ENCODE measurements at places on chromosomes 6 and 20. TPM values are rescaled to one million over a fixed set of nuclear protein-coding genes. Genes with fewer than 3 reads are reported as not detected.

Gene DEFB116
- total RNA-seq: not detected

- H3K36me3 ChIP-seq: no peaks in the 10 kb centered on the region
- H3K4me3 ChIP-seq: no peak overlapping the region
- H3K4me1 ChIP-seq: no peaks in the 10 kb centered on the region
- no peaks in the 10 kb centered on the region for H3K27me3 ChIP-seq
- H3K27ac ChIP-seq: no peak overlapping the region
- DNase-seq: no peak
These were observed 294.7 kb downstream of the ZNF217 start for GRCh38 chr20:53298911-53299310.

DNA sequence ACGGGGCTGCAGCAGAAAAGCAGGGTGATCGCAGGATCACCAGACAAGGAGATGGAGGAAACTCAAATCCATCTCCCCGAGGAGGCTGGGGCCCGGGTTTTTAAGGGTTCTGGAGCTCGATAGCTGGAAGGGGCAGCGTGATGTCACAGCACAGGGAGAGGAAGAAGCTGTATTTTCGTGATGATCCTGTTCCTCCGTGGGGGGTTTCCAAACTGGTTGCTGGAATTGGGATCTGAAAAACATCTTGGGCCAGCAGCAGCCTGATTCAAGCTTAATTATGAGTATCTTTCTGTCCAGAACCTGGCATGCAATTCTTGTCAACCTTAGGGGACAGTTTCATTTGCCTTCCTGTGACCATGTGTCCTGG, 4.1 kb downstream of the CST7 start:
- no peak for DNase-seq
- H3K4me3 ChIP-seq: no peak overlapping the region
- peak overlapping the region; percentile 84 for H3K27ac ChIP-seq
- H3K36me3 ChIP-seq: peaks cover 24% of the 10 kb centered on the region
- H3K4me1 ChIP-seq: peaks cover 53% of the 10 kb centered on the region

DNA sequence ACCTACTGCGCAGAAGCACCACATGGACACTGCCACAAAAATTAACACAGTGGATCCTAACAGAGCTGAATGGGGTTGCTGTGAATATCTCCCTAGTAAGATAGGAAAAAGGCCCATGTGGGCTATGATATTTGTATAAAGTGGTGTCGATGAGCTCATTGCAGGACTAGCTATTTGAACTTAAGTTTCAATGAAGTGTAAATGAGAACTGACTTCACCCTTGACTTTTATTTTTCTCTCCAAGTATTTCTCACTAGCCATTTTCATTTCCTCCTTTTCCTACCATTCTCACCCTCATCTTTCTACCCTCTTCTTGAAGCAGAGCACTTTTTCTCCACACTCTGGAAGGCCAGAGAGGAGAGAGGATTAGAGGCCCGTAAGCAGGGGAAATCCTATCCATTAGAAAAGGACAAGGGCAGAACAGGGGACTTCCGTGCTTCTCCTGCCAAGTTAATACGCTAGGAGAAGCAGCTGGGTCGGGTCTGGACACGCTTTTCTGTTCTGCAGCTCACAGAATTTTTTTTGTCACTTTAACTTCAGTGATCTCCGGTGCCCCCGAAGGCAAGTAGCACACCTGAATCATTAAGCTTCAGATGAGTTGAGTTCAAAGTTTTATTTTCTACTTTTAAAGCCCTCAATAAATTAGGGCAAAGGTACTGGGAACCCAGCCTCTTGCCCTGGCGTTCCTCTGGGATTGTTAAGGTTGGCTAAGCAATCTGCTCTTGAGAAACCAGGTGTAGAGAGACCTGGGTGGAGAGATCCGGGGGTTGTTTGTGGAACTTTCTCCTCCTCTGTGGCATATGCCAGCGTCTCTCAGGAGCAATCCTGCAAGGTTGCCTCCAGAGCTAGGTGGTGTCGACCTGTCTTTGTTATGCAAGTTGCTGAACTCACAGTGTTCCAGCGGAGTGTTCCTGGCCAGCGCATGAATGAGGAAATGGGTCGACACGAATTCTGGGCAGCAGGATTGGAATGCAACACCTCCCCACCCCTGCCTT, 56.2 kb upstream of the ARID1B start:
- H3K36me3 ChIP-seq: no peaks in the 10 kb centered on the region
- no peaks in the 10 kb centered on the region for H3K27me3 ChIP-seq
- no peak overlapping the region for H3K4me3 ChIP-seq
- peak; percentile 70 for DNase-seq
- peaks cover 13% of the 10 kb centered on the region for H3K4me1 ChIP-seq
- peak overlapping the region; percentile 93 for H3K27ac ChIP-seq

- peak within 1 kb of the TSS; percentile 88 for H3K27ac ChIP-seq
- H3K27me3 ChIP-seq: no peaks in the 10 kb centered on the region
- peak within 1 kb of the TSS; percentile 65 for H3K4me3 ChIP-seq
- peak; percentile 90 for DNase-seq
- no peaks in the 10 kb centered on the region for H3K36me3 ChIP-seq
- H3K4me1 ChIP-seq: peaks cover 12% of the 10 kb centered on the region
These were observed at the start of the genes MRPL14 and TMEM63B for GRCh38 chr6:44127186-44128019. Gene MRPL14 (minus strand): TSS chr6:44127452. CDS start chr6:44116611, 10,841 bp downstream. Gene TMEM63B (plus strand): TSS chr6:44127554. CDS start chr6:44134585, 7,031 bp downstream.

Gene DNMT3B
- 1.6 TPM for total RNA-seq

Gene DEFB121
- total RNA-seq: not detected

- DNase-seq: no peak
- no peaks in the 10 kb centered on the region for H3K4me1 ChIP-seq
- no peaks in the 10 kb centered on the region for H3K36me3 ChIP-seq
- H3K4me3 ChIP-seq: no peak overlapping the region
- H3K27me3 ChIP-seq: no peaks in the 10 kb centered on the region
These were observed 370.6 kb downstream of the PHF3 start for GRCh38 chr6:64006246-64006645.

GRCh38 chr6:8082954-8083858, 19.0 kb upstream of the BLOC1S5 start:
- H3K27me3 ChIP-seq: no peaks in the 10 kb centered on the region
- H3K4me3 ChIP-seq: no peak overlapping the region
- no peak for DNase-seq
- no peaks in the 10 kb centered on the region for H3K36me3 ChIP-seq
- peak overlapping the region; percentile 13 for H3K27ac ChIP-seq

Gene EGFL8
- total RNA-seq: 8.1 TPM

DNA sequence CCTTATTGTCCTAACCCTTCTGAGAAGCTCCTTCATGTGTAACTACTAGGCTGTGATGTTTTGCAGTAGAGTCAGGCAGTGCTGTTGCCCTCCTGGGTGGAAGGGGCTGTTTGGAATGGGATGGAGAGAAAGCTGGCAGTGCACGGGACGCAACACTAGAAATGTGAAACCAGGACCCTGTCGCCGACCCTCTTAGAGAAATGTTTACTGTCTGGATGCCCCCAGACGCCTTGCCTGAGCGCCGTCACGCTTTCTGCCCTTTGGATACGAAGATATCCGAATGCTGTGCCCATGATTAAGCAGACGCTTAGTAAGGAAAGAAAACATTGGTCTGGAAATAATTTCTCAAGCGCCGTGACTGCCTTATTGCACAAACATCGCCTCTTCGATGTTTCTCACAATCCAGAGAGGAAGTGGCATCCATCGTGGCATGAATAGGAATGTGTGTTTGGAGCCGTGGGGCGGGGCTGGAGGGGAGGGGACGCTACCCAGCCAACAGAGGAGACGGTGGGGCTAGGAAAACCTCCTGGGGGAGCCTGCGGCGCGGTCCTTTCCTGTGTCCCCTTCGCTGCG, 661 bp upstream of the PPP1R14C start:
- peak overlapping the region; percentile 48 for H3K4me3 ChIP-seq
- DNase-seq: no peak
- peaks cover 38% of the 10 kb centered on the region for H3K4me1 ChIP-seq

- H3K27me3 ChIP-seq: no peaks in the 10 kb centered on the region
- no peaks in the 10 kb centered on the region for H3K4me1 ChIP-seq
- no peak overlapping the region for H3K4me3 ChIP-seq
- DNase-seq: no peak
These were observed 118.7 kb upstream of the HMGN3 start for GRCh38 chr6:79353226-79353625.

Gene C6orf132
- total RNA-seq: 19.6 TPM

DNA sequence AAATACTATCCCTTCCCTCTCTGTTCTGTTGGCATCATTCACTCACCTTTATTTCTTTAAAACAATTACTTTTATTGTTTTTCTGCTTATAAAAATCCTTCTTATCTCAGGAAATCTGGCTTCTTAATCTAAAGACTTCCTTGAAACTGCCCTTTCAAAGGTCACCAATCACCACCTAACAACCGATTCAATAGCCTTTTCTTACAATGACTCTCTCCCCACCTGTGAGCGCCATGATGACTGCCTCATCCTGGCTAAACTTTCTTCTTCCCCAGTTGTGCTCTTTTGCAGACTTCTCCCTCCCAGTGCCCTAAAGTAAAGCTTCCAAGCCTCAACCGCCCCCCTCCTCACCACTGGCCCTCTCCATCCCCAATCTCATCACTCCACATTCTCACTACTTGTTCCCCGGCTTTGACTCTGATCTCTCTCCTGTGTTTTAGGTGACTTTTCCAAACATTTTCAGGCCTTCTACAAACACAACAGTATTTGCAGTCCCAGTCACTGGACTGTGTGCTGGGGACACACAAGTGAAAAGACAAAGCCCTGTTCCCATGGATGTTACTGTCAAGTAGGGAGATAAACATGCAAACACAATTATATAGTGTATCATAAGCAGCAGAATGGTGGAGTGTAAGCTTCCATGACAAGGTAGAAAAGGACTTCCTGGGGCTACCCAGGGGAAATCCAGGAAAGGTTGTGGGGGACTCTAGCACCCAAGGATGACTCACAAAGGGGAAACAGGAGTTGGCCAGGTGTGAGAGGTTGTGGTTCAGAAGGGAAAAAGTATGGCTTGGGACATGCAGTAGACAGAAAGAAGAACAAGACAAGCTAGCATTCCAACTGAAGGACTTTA, 12.8 kb downstream of the NHSL1 start:
- H3K27ac ChIP-seq: no peak overlapping the region
- H3K4me1 ChIP-seq: peaks cover 2% of the 10 kb centered on the region
- no peaks in the 10 kb centered on the region for H3K36me3 ChIP-seq
- H3K4me3 ChIP-seq: no peak overlapping the region
- DNase-seq: no peak
- no peaks in the 10 kb centered on the region for H3K27me3 ChIP-seq

DNA sequence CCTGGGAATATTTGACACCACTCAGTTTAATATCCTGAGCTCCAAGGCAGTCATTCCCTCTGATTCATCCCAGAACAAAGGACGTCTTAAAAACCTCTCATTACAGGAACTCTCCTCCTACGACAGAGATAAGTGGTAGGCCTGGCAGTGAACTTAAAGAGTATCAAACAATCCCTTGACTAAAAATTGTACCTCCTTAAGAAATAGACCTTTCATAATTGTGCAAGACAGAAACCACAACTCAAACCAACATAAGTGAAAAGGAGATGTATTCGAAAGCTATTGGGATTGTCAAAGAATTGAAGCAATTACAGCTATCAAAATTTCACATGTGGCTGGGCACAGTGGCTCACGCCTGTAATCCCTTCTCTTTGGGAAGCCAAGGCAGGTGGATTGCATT, 19.1 kb upstream of the BNIP5 start:
- peaks cover 28% of the 10 kb centered on the region for H3K4me1 ChIP-seq
- H3K27me3 ChIP-seq: no peaks in the 10 kb centered on the region
- no peak overlapping the region for H3K4me3 ChIP-seq
- H3K36me3 ChIP-seq: no peaks in the 10 kb centered on the region
- no peak for DNase-seq

Gene TMC2
- total RNA-seq: not detected

DNA sequence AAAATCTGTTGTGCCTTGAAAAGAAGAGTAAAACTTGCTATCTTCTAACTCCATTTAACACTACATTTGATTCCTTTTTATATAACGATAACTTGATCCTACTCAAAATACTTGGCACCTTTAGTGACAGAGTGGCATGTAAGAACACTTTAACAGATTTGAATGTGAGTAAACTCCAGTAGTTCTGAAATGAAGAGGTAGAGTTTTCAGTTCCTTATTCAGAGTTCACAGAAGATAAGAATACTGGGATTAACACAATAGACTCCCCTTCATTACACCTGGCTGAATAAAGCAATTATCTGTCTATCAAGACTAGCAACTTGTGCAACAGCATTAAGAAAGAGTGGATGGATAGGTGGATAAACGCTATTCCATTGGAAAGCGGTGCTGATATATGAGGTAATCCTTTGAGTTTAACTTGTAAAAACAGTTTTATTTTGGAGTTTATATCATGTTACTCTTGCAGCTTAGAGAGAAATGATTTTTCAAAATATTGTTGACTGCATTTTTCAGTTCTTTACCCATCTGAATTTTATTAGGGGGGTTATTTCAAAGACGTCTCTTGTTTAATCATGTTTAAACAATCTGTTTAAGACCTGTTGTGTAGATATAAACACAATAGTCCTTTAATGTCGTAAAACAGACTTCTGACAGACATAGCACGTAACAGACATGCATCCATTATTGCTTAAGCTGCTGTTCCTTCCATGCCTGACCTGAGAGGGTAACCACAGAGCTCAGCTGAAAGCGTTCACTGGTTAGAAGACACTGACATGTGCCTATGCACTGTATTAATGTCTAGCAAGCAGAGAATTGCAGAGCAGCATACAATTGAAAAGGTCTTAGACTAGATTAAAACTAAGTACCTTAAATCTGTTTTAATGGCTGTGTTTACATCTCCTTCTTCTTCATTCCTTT, 102.4 kb upstream of the SUPT3H start:
- peaks cover 14% of the 10 kb centered on the region for H3K4me1 ChIP-seq
- no peak for DNase-seq
- H3K27me3 ChIP-seq: no peaks in the 10 kb centered on the region
- H3K4me3 ChIP-seq: no peak overlapping the region
- H3K36me3 ChIP-seq: no peaks in the 10 kb centered on the region

GRCh38 chr6:125526007-125526720, 223.3 kb upstream of the HEY2 start:
- no peak overlapping the region for H3K4me3 ChIP-seq
- H3K27me3 ChIP-seq: no peaks in the 10 kb centered on the region
- DNase-seq: no peak
- H3K27ac ChIP-seq: no peak overlapping the region

Gene TFAP2A
- 0.73 TPM for total RNA-seq

- no peak for DNase-seq
- H3K27me3 ChIP-seq: no peaks in the 10 kb centered on the region
- H3K4me1 ChIP-seq: no peaks in the 10 kb centered on the region
- no peaks in the 10 kb centered on the region for H3K36me3 ChIP-seq
These were observed 164.5 kb upstream of the BTBD3 start for GRCh38 chr20:11753155-11753554.

DNA sequence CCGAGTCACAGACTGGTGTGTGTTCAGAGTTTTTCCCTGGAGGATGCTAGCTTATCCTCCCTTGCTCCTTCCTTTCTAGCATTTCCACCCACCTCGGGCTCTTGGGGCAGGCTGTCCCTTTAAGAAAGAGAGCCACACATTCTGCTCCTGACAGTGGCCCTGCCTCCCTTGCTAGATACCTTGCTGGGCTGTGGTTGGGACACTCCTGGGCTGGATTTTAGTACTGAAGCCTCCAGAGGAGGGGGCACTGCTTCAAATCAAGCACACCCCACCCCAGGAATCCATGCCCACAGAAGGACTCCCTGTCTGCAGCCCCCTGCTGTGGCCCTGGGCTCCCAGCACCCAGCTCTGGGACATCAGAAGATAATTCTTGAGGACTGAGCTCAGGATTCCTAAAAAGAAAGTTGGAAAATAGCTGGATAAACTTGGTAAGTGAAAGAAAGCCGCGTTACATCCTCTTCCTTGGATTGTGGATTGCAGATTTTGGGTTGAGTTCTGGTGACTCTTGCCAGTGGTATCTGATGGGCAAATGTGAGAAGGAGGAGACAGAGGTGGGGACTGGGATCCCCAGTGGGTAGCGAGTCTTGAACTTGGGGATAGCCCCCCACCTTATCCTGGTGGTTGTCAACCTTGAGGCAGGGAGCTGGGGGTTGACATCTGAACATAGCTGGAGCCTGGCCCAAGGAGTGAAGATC, 29.0 kb downstream of the DAAM2 start:
- no peak for DNase-seq
- H3K4me1 ChIP-seq: peaks cover 79% of the 10 kb centered on the region
- H3K27ac ChIP-seq: no peak overlapping the region
- peak overlapping the region; percentile 28 for H3K4me3 ChIP-seq
- no peaks in the 10 kb centered on the region for H3K36me3 ChIP-seq
